Heart right ventricle (tissue), 16 donors: ENCODE measurements at places on chromosomes 12 and 14.

- DNase-seq: no peak
These were observed 252.5 kb downstream of the SLC6A15 start for GRCh38 chr12:84660139-84660538.

GRCh38 chr12:54292083-54292930 lies 8.5 kb downstream of the NFE2 start:
- no peak for DNase-seq

DNA sequence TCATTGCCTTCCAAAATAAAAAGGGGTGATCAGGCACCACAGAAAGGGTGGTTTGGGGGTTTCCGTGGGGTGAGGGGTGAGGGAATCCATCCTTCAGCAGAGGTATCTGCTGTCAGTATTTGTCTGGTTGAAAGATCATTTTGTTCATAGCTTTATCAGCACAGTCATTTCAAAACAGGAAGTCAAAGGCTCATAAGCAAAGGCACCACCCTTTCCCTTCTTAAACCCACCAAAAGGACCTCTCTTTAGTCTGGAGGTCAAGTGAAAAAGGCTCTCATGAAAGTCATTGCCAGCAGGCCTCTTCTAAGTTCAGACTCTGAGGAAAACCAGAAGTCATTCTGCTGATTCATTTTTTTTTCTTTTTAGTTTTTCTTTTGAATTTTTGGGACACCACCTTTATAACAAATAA lies 6.2 kb downstream of the CHST11 start:
- no peak for DNase-seq

DNA sequence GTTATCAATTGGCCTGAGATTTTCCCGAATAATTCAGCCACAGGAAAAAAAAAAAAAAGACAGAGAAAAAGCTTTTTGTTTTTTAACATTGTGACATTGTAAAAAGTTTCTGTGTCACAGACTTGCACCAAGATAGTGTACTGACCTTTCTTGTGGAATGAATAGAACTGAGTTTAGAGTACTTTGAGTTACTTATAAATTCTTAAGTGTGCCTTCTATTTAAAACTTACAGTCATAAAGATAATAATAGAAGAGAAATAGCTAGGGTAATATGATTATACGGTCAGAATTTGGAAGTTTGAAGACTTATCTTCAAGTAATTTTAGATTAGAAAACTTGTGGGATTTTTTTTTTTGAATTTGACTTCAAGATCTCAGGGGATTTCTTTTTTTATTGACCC lies 88.8 kb downstream of the FGD4 start:
- DNase-seq: no peak

GRCh38 chr14:86533834-86534233 lies 1003.9 kb downstream of the FLRT2 start:
- no peak for DNase-seq

GRCh38 chr14:104974146-104974541 lies 4.0 kb downstream of the AHNAK2 start:
- DNase-seq: no peak

DNA sequence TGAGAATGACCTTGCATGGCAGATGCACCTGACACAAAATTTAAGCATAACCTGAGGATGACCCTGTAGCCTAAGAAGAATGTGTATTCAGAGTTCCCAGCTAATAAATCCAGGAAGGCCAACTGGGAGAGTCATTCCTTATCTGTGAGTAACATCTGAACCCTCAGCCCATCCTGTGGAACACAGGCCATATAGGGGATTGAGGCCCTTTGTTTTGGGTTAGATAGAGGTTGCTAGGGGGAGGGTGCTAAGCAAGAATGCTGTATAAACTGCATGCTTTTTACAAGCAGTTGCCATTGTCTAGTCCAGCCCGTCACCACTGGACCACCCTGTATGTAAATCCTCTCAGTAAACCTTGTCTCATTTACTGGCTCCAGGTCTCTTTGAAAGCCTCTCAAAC lies 77.0 kb downstream of the BICD1 start:
- DNase-seq: no peak

- no peak for DNase-seq
These were observed 29.8 kb upstream of the C14orf180 start for GRCh38 chr14:104549536-104550339.

DNA sequence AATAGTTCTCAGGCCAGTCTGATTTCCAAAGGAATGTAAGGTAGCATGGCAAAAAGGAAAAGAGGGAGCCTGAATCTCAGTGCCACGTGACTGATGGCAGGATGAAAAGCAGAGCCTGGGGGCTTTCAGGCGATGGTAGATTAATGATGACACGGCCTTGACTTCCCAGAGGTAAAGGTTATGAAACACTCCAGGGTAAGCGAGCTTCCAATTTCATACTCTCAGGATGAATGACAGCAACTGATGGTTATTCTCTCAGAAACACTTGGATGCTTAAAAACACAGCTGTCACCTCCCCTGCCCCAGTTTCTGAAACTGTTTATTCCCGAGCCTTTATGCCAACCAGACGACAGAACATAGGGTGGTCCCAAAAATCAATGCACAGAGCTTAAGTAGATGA lies 28.8 kb downstream of the GDF11 start:
- DNase-seq: no peak

GRCh38 chr12:99906786-99907579 lies 77.8 kb downstream of the ANKS1B start:
- DNase-seq: no peak

DNA sequence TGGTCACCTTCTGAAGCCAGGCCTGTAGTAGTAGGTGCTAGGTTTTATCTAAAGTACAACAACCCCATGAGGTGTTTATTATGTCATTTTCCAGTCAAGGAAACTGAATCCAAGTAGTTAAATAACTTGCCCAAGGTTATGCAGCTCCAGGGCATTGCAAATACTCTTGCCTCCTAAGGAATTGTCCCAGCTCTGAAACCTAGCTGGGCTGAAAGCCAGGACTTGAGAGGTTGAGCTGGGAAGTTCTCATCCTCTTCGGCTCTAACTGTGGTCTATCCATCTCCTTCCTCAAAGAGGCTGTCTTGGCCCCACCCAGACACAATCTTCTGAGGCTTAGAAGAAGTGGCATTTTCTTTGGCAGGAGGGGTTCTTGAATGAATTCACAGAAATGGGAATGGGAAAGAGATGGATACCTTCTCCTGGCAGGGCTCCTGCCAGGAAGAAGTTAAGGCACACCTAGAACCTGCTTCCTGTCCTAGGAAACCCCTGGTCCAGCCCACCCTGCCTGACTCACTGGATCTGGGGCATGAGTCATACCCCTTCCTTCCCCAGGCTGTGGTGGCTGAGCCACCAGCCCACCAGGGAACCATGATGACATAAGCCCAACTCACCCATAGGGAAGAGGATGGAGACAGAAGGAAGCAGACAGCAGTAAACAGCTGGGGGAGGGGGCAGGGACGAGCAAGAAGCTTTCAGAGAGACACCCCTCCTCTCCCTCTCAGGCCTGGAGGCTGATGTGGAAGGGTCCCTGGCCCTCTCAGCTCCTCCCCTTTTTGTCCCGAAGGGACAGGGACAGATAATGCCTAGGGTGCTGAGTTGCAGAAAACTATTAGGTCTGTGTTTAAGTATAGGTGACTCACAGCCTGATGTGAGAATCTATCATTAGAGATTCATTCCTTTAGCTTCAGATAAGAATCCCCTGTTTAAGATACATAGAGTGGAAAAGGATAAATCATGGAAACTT lies 2.1 kb upstream of the PLEK2 start:
- no peak for DNase-seq

GRCh38 chr14:34680806-34681479 lies 33.5 kb downstream of the CFL2 start:
- DNase-seq: no peak

DNA sequence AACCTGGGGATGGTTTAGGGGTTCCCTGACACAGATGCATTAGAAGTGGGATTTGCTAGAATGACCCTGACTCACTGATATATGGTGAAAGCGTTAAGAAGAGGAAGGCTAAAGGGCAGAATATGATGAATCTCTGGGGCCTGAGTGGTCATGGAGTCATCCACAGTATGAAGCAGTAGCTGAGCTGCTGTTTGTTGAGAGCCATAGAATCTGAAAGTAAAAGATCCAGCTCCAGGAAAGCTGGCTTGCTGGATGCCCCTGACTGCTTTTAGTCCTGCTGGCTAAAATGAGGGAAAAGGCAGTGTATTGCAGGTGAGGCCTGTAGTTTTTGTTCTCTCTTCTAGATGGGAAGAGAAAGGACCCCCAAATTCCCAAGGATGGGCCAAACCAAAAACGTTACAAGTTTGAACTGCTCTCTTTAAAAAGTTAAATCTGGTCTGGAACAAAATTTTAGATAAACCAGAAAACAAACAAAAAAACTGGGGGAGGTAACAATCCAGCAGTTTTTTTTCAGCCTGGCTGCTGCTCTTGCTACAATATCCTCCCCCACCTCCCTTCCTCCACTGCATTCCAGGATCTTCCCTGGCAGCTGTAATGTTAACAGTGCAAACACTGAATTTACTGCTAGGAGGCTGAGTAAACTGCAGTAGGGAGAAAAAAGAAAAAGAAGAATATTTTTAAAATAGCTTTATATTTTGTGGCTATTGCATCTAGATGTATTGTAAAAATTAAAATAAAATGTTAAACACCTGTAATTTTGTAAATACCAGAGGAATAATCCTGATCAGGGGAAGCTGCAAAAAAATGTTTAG lies 16.5 kb downstream of the SEL1L start:
- no peak for DNase-seq

DNA sequence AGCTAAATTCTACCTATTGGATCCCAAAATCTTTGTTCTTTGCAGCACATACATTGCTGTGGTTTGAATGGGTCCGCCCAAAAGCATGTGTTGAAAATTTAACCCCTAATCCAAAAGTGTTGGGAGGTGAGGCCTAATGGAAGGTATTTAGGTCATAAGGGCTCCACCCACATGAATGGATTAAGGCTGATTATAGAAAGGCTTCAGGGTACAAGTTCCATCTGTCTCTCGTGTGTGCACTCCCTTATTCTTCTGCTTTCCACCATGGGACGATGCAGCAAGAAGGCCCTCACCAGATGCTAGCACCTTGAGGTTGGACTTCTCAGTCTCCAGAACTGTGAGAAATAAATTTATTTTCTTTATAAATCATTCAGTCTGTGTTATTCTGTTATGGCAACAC lies 190.9 kb downstream of the SOX5 start:
- DNase-seq: no peak

GRCh38 chr12:26293612-26294011 lies 98.2 kb downstream of the SSPN start:
- DNase-seq: no peak

DNA sequence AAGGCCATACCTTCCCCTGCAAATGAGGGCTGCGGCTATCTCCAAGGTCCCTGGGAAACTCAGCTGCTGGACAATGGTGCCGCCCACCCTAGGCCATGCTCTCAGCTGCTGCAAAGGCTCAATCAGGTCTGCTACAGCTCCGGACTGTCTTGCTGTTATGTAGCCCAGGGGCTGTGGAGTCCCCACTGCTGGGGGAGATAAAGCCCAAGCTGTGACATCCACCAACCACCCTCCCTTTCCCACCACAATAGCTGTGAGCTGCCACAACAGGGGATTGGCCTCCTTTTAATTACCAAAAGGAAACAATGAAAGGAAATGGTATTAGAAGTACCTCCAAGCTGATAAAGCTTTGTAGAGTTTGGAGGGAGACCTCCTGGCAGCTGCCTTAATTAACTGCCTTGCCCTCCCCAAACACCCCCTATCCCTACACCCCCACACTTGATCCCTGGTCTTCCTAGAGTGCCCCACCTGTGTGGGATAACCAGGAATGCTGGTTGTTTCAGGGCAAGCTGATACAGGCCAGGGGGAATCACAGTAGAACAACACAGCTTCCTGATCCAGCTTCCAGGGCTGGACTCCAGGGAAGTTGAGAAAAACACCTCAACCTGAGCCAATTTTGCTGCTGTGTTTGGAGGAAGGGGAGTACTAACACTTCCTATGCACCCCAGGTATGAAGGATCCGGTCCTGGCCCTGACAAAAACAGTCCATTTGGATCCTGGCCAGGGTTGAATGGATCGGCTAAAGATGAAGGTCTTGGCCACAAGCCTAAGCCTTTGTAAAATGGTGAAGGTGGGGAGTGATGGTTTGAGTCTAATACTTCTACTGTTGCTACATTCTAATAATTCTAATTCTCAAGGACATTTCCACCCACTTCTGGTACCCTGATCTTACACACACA lies at the start of gene VWF:
VWF (minus strand) TSS at position 260 of the 899 bp plus-strand sequence. CDS start 1,474 bp downstream, outside the sequence.
- peak; percentile 77 for DNase-seq

DNA sequence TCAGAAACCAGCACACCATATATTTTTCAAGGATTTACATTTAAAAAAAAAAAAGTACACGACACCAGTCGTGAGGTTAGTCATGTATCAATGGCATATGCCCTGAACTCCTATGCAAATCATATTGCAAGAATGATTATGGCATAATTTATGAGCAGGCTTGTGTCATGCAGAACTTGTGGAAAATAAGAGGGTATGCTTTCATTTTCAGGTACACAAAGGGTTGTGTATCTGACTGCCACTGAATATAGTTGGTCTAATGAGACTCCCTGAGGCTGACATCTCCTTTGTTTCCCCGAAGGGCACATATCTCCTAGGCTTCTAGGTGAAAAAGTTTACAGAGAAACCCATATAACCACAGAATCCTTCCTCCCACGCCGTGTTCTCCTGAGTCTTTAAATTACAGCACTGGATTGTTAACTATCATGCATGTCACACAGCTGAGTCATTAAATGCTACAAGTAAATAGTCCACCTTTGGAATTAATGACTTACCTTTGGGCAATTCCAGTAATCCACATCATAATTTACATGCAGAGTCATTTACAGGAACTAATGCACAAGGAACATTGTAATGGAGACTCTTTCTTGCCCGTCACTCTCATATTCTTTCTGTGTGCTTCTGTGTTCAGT lies 356.7 kb upstream of the DIO2 start:
- no peak for DNase-seq

DNA sequence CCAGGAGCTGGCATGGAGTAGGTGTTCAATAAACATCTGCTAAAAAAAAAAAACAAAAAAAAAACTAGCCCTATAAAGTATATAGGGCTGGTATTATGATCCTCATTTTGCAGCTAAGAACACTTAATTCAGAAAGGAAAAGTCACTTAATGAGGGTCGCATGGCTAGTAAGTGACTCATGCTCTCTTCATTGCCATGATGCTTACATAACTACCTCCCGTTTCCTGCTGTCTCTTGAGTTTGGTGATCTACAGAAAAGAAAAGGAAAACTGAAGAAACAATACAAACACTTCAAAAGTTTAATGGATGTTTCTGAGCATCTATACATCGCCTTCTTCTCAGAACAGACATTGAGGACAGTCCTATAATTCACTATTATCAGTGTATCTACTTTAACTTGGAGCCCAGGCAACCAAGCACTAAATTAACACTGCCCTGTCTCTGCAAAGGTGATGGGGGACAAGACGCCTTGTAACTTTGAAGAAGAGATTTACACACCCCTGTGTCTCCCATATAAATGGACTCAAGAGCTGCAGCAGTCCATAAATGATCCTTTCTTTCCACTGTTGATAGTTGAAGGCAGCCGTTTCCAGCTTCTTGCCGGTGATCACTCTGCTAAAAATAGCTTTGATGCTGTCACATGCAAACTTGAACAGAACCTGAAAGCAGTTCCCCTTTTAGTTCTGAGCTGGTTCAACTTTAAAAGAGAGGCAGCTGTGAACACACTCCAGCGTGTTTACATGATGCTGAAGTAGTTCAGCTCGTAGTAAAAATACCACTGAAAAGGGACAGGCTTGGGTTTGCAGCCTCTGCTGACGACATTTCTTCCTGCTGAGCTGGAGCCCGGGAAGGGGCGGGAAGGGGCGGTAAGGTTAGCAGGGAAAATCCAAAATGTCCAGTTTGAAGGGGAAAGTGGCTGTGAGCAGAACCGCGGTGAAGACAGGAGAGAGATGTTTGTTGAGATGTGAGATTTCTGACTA lies 113.3 kb downstream of the FOXN3 start:
- DNase-seq: peak; percentile 29
